ENCODE measurements at places on chromosomes 1 and 21.

DNA sequence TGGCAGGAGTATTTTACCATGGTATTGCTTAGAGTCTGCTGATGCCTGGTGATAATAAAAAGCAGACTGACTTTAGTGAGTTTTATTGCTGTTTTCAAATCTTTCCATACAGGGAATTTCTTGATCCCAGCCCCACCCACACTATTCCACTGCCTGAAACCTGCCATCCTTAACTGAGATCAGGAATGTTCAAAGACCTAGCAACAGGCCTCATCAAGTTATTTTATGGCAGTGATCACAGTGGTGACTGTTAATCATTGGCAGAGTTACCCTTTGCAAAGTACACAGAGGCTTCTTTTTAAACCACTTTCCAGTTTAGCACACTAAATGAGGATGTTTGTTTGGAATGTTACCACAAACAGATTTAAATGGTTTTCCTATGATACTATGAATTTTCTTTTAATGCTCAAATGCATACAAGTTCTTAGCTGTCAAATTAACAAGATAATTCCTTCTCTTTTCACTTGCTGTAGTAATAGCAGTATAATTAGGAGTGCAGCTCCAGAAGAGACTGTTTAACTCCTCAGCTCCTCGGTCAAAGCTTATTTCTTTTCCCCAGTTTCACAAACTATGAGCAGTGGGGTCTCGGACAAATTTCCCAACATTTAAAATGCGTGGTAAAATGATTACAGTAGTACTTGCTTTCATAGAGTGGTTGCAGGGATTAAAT, 69.9 kb upstream of the USP25 start:
- no peak for DNase-seq

GRCh38 chr1:226217273-226217672, 6.2 kb upstream of the MIXL1 start:
- no peak for DNase-seq

GRCh38 chr1:16975211-16975610, 5.2 kb downstream of the MFAP2 start:
- no peak for DNase-seq

DNA sequence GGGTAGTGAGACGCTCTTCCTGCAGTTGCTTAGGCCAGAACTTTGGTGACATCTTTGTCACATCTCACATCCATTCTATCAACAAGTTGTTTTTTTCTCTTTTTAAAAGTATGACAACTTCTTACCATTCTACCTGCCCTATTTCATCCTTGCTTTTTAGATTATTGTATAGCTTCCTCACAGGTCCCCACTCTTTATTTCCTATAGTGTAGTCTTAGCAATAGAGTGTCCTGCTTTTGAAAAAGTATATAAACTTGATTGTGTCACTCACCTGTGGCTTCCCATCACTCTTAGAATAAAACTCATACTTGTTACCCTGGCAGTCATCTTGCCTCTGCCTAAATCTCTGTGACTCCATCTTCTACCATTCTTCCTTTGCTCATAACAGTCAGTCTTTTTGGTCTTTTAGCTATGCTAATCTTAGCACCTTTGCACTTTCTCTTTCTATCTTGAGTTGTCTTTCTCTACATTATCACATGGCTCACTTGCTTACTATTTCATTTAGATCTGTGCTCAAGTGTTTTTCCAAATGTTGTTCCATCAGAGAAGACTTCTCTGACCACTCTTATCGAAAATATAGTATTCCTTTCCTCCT, 9.5 kb downstream of the CDC73 start:
- no peak for DNase-seq

- peak; percentile 87 for DNase-seq
Observed at GRCh38 chr1:183318433-183318832, 99.7 kb downstream of the NMNAT2 start.

GRCh38 chr1:177307771-177308170, 137.0 kb downstream of the BRINP2 start:
- DNase-seq: no peak

GRCh38 chr1:36920801-36921405, 113.4 kb downstream of the GRIK3 start:
- DNase-seq: peak; percentile 37

GRCh38 chr21:31948676-31949075, 75.9 kb downstream of the HUNK start:
- peak; percentile 81 for DNase-seq

DNA sequence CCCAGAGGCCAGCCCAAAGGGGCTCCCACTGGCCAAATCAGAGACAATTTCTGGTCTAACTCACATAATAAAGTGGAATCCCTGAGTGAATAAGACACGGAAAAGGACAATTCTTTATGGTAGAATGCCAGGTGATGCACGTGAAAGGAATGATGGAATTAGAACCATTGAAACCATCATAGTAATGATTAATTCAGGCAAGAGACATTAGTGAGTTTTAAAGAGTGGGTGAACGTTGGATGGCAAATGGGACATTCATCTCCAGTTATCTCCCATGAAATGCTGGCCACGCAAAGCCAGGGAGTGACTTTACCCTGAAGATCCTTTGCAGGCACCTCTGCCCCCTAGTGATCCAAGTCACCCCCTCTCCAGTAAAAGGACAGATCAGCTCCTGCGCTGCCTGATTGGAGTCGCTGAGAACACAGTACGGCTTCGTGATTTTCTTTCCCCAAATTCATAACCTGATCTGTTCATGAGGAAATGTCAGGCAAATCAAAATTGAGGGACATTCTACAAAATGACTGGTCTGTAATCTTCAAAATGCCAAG, 87.5 kb downstream of the AJAP1 start:
- DNase-seq: no peak

- DNase-seq: no peak
Observed at GRCh38 chr1:118206966-118207365, 21.9 kb upstream of the SPAG17 start.

- DNase-seq: no peak
Observed at GRCh38 chr21:44013380-44014088, 1.4 kb downstream of the TRAPPC10 start.

GRCh38 chr21:35050348-35051286, 1.5 kb upstream of the RUNX1 start:
- no peak for DNase-seq

All from islet precursor cell (in vitro differentiated cells).